Activated CD8-positive, alpha-beta T cell treated with anti-CD3 and anti-CD28 coated beads, Interleukin-2, amount 10 ng/mL, durations not matched to agents 7 days and 5 days (primary cell): ENCODE measurements at places on chromosomes 4 and X.

GRCh38 chr4:84530454-84530853 lies 31.4 kb upstream of the NKX6-1 start:
- no peak for DNase-seq

- DNase-seq = no peak
Observed at GRCh38 chr4:32436816-32437215, 1716.6 kb downstream of the PCDH7 start.

- no peak for DNase-seq
Observed at GRCh38 chr4:62495032-62495431, 1294.9 kb downstream of the ADGRL3 start.

- DNase-seq = no peak
Observed at GRCh38 chr4:145423017-145423708, 58.5 kb upstream of the SMAD1 start.

DNA sequence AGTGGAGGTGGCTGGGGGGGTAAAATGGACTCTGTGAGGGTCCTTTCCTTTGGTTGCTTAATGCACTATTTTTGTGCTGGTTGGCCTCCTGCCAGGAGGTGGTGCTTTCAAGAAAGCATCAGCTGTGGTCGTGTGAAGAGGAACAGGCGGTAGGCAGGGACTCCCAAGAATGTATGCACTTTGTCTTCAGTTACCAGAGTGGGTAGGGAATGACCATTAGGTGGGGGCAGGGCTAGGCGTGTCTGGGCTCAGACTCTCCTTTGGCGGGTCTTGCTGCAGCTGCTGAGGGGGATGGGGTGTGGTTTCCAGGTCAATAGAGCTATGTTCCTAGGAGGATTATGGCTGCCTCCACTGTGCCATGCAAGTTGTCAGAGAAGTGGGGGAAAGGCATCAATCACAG lies 509.0 kb downstream of the PCDH19 start:
- DNase-seq = no peak

- no peak for DNase-seq
Observed at GRCh38 chr4:8617486-8618040, 25.0 kb downstream of the CPZ start.

- DNase-seq = no peak
Observed at GRCh38 chr4:663046-663437, 11.0 kb downstream of the ATP5ME start.

DNA sequence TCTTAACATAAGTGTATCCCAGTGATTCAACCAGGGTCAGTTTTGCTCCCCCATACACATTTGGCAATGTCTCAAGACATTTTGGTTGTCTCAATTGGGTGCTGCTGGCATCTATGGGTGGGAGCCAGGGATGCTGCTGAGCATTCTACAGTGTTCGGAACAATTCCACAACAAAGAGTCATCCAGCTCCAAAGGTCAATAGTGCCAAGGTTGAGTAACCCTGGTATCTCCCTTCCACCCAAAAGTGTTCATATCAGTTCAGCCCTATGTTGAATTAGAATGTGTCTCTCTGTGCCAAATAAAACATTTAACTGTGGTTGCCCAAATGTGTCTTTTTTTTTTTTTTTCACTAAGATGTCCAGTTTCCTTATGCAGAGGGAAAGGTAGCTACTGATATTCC lies 129.4 kb upstream of the RAI2 start:
- no peak for DNase-seq
